ENCODE measurements at places on chromosomes 1 and 21.

GRCh38 chr21:16113052-16113715 lies 383.4 kb downstream of the USP25 start:
- no peak for DNase-seq

DNA sequence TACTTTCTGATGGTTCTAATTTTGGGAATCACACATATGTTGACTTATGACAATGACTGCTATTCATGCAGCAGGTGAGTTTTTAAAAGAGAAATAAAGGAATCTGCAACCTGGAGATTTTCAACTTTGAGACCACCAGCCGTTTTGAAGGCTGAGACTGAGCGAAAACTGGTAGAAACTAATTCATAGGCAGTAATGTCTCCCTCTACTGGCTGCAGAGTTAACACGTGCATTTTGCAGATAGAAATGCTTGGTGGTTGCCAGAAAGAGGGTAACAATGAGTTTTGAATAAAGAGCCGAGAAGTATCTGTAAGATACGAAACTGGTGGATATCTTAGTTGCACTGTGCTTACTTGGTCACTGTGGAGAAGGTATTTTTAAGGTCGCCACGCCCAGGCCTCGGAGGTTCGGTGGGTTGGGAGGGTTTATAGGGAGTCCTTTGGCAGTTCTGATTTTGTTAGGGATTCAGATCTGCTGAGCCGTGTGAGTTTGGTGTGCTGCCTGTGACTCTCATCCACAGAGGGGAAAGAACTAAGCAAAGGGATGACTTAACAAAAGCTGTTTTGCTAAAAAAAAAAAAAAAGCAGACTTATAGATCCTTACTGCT lies 83.0 kb downstream of the RYR2 start:
- no peak for DNase-seq

DNA sequence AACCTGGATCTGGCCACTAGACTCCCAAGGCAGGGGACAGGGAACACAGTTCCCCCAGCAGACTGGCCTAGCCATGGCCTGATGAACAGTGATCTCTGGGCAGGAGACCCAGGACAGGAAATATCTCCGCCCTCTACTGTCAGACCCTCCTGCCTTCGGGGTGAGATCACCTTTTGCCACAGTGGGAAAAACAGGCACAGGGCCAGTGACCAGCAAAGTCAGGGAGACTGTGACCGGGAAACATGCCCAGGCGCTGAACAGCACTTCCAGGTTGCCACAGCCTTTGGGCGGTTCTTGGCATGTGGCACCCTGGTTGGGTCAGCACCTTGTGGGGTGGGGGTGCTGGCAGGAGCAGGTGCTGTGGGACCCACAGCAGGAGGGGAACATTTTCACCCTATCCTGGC lies 8.9 kb upstream of the ZNF669 start:
- DNase-seq, result no peak

- peak; percentile 5 for DNase-seq
Observed at GRCh38 chr1:17011092-17011438, 663 bp downstream of the ATP13A2 start.

- DNase-seq, result no peak
Observed at GRCh38 chr1:12230549-12231275, 882 bp downstream of the VPS13D start.

DNA sequence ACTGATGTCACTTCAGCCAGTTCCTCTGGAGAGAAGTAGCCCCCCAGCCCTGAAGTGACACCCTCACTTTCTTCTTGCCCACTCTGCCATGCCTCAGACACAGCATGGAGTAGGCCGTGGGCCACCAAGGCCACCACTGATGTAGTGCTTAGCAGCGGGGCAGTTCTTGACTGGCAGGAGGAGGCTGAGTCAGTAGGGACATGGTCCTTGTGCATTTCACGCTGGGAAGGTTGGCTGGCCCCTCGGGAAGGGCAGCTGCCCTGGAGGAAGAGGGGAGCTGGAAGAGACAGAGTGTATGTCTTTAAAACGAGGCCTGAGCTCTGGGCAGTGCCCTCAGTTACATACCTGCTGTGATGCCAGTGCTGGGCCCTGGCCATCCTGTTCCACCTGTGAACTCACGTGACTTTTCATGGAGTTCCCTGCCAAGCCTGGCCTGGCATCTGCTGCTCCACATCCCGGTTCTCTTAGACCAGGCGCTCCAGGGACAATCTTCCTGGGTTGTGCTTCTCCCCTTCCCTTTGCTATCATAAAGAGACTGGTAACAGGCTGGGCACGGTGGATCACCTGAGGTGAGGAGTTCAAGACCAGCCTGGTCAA lies 158.6 kb upstream of the TMEM51 start:
- DNase-seq, result no peak

- no peak for DNase-seq
Observed at GRCh38 chr1:52189898-52190480, 48.1 kb downstream of the ZFYVE9 start.

- no peak for DNase-seq
Observed at GRCh38 chr21:15425049-15425448, 304.7 kb upstream of the USP25 start.

DNA sequence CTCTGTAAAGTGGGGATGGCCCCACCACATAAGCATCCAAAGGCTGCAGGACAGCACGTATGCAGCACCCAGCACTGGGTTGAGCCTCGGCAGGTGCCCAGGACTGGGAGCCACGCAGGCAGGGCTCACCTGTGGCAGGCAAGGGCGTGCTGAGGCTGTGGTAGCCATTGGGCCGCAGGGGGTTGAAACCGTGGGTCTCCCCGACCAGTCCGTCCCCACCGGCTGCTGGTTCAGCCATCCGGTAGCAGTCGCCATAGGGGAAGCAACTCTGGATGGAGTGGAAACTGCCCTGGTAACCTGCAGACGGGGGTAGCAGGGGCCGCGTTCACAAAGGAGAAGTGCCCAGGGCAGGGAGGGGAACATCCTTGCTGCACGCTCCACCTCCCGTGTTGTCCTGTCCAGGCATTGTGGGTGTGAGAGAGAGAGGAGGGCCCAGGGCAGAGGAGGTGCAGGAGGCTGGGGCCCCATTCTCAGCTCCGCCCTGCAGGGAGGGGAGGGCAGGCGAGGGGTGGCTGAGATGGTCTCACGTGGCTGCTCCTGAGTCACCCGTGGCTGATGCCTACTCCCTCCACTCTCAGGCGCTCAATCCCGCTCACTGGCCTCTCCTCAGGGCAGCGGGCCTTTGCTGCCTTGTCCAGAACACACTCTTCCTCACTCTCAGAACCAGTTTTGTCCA lies 49.9 kb downstream of the DMRTB1 start:
- no peak for DNase-seq

GRCh38 chr1:218371927-218372672 lies 27.0 kb downstream of the TGFB2 start:
- no peak for DNase-seq

DNA sequence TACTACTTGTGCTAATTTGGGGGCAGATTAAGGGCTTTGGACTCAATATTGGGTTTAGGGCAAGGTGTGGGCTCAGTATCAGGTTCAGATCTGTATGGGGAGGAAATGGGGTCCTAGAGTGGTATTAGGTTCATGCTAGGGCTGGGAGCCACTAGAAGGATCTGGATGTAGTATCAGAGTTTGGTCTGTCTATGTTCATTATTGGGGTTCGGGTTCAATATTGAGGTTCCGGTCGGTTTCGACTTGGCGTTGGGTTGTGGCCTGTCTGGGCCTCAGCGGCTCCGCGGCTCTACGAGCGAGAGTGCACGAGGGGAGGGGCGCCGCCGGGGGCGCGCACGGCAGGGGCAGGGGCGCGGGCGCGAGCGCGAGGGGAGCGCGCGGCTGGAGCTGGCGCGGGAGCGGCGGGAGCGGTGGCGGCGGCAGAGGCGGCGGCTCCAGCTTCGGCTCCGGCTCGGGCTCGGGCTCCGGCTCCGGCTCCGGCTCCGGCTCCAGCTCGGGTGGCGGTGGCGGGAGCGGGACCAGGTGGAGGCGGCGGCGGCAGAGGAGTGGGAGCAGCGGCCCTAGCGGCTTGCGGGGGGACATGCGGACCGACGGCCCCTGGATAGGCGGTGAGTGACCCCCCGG lies at the start of gene PTPRF:
Gene PTPRF (plus strand): TSS at position 401 of the 624 bp plus-strand sequence. CDS start 14,193 bp downstream, outside the sequence.
- DNase-seq, result peak; percentile 41

DNA sequence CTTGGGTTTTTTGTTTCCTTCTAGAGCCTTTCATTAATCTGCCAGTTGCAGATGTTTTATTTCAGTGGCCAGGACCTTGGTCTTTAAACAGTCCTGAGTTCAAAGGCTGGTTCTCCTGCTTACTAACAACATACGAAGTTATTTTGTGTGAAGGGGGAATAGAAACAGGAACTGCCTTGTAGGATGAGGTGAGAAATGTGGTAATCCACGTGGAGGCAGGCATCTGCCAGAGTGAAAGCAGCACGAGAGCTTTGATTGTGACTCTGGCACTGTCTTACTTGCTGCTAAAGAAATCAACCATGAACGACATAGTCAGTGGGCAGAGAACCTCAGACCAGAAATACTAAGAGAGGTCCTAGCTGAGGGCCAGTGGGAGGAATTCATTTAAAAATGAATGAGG lies 30.4 kb downstream of the TMEM63A start:
- DNase-seq, result no peak

GRCh38 chr1:156639601-156640101 lies 2.3 kb upstream of the BCAN start:
- DNase-seq, result no peak

DNA sequence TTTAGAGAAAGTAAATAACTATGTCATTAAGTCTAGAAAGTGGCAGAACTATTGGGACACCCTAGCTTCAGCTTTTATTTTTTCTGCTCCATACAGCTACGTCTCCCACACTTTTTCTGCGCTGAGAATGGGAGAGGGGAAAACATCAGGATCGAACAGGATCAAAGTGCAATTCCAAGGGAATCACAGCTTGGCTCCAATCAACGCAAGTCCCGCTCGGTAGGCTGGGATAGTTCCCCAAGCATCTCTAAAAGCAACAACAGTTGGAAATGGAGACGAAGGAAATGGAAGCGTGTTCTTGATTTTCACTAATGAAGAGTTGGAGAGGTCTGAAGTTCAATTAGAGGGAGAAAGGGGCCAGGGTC lies 536 bp downstream of the HMGCL start:
- no peak for DNase-seq

DNA sequence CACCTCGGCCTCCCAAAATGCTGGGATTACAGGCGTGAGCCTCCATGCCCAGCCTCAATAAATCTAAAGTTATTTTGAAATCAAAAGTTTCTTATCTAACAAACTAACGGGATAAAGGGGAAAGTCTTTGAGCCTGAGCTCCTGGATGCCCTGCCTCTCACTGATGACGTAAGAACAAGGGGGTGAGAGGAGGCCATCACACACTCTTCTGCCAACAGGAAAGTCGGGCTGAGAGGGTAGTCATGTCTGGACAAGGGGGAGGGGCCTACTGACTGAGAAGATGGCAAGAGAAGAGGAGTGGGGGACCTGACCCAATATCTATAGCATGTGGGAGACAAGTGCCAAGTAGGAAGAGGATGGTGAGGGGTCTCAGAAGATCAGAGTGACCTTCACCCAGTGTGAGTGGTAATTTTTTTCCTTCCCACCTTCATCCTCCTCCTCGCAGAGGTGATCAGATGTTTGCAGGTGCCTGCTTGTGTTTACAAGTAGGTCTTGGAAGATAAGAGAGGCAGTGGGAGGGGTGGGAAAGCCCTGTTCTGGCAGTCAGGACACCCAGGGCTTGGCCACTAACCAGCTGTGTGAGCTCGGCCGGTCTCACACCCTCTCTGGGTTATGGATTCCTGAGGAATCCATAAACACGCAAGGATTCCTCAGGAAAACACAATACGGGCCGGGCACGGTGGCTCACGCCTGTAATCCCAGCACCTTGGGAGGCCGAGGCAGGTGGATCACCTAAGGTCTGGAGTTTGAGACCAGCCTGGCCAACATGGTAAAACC lies 9.6 kb downstream of the UQCRHL start:
- DNase-seq, result no peak

DNA sequence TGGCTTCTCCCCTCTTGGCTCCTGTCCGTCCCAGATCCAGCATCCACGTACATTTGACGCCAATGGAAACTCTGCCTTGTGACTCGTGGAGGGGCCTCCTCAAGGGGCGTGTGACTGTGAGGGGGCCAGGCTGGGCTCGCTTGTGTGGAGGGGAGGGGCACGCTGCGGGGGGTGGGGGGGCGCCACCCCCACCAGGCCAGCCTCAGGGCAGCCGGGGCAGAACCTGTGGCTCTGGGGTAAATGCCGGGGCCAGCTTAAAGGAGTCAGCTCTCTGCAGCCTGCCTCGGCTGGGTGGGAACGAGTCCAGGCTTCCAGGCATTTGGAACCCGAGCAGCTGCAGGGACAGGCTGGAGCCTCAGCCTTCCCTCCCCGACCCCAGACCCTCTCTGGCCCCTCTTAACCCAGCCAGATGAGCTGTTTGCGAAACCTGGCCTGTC lies 94.1 kb downstream of the SIK1 start:
- no peak for DNase-seq

DNA sequence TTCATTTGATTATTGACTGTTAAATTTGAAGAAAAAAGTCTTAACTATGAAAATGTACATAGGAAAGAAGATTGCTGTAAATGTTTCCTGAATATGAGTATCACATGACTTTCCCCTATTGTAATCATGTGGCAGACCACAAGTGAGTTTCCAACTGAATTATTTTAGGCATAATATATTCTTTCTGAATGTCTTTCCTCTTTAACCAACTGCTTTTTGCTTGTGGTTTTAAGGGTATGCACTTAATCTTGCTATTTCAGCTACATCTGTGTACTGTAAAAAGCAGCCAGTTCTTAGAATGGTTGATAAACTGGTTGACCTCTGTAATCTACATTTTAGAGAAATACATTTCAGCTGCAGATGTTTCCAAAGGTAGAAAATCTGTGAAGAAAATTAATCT lies 400.7 kb downstream of the NEGR1 start:
- no peak for DNase-seq

DNA sequence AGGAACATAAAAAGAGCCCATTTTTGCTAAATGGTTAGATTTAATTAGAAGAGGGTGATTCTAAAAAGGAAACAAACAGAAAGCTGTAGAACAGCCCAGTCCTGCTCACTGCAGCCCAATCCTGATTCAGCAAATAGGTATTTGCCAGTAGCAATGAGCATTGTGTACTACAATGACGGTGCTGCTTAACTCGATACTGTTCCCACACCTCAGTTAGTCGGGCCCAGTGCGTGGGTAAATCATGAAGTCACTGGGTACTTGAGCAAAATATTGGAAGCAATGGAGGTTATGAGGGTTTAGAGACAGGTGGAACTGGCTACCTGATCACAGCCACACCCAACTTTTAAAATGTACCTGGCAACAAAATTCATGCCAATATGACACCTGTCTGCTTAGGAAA lies 101.5 kb upstream of the ADGRL2 start:
- no peak for DNase-seq

- DNase-seq, result no peak
Observed at GRCh38 chr1:68384321-68384813, 65.4 kb downstream of the RPE65 start.

DNA sequence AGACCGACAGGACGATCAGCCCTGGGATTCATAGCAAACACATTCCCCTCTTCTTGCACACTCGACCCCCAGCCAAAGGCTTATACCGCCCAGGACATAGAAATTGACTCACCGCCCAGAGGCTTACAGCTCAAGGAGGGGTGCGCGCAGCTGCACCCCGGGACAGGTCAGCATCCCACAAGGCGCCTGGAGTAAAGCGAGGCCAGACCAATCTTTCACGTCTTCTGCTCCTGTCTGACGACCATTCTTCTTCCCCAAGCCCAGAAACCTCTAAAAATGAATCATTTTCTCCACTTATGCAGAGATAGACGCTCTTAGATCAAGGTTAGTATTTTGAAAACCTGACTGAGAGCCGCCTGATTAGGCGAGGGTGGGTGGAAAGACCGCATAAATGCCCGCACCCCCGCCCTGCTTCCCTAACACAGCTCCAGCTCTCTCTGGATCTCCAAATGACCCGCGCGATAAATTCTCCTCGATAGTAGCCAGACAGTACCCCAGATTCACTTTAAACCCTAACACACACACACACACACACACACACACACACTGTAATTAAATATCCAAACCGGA lies 1.9 kb upstream of the LHX8 start:
- no peak for DNase-seq
